CMK (cell line): ENCODE measurements at places on chromosomes 6 and 20.

- DNase-seq: no peak
These were observed 25.8 kb downstream of the SMLR1 start for GRCh38 chr6:130852844-130853554.

GRCh38 chr6:152094992-152095592 is 287.6 kb downstream of the ESR1 start:
- peak; percentile 39 for DNase-seq

DNA sequence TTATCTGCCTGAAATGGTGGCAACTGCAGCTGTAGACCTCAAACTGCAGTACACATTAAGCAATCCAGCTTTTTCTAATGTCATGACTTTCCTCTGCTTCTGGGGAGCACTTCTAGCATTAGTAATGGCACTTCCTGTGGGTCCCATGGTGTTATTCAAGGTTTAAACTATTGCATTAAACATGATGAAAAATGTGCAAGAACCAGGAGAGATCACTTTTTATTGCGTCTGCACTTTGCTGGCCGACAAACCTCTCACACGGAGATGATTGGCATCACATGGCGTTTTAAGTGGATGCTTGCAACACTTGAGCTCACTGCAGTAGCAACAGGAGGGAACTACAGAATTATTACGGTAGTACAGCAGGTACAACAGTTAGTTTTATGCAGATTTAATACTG is 148.4 kb downstream of the HIVEP2 start:
- no peak for DNase-seq

DNA sequence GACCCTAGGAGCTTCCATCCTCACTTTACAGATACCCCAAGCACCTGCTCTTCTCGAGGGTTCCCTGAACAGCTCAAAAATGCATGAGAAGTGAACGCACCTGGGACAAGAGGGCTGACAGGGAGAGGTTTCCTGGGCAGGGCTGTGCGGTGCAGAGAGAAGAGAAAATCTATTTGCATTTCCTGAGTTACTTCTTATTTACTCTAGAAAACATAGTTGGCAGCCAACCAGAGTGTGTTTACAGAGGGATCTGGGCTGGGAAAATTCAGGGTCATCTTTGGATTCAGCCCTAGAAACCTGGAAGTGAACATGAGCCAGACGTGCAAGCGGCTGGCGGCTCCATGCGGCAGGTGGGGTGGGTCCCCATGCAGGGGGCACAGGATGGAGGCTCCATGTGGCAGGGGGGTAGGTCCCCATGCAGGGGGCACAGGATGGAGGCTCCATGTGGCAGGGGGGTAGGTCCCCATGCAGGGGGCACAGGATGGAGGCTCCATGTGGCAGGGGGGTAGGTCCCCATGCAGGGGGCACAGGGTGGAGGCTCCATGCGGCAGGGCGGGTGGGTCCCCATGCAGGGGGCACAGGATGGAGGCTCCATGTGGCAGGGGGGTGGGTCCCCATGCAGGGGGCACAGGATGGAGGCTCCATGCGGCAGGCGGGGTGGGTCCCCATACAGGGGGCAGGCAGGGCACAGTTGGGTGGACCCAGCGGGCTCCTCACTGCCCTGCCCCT is 342.0 kb downstream of the TAF4 start:
- DNase-seq: no peak

GRCh38 chr6:40577672-40578071 is 9.5 kb downstream of the LRFN2 start:
- no peak for DNase-seq

DNA sequence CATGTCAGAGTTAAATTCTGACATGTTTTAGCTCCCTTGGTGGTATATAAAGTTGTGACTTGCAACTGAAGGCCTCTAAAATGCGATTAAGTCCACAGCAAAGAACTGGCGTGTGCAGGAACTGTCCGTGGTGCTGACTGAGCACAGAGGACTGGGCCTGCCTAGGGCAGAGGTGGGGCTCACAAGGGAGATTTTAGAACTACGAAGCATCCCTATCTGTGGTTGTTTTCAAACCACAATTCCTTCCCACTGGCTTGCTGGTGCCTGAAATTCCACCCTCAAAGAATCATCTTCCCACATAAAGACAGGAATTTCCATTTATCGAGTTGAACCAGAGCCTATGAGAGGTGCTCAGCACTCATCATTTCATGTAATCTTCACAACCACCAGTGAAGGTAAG is 30.1 kb downstream of the RIMS4 start:
- DNase-seq: peak; percentile 21

- no peak for DNase-seq
These were observed 15.8 kb downstream of the TUBB2B start for GRCh38 chr6:3211681-3212080.

DNA sequence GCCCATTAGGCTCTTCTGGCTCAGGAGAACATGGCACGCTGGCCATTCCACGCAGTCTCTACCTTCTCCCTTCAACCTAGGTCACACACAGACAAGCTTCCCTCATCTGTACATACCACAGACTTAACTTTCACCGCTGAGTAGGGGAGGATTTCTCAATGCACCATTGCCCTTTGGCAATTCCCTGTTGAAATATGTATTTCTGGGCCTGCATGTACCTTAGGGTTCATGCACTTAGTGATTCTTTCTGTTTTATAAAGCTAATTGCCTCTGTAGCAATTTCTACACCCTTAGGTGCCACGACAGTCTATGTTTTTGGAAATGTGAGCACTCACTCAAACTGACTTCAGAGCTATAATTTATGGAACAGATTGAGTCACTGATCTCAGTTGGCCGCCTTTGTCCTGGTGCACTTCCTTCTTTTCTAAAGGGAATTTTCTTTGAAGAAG is 253.8 kb upstream of the PRDM1 start:
- DNase-seq: no peak

DNA sequence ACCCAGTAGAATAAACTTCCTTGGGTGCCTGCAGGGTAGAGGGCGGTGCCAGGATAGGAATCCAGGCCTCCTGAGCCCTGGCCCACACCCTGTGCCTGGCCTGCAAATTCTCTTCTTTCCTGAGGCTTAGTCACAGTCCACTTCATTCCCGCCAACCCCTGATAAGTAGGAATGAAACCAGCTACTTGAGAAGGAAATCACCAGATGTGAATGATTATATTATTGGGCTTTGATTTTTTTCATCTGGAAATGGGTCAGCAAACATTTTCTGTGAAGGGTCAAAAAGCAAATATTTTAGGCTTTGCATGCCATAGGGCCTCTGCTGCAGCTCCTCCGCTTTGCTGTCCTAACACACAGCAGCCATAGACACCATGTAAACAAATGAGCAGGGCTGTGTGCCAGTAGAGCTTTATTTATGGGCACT is 50.2 kb downstream of the STK35 start:
- no peak for DNase-seq

GRCh38 chr6:391559-392440 is at the start of gene IRF4:
IRF4 (plus strand) TSS chr6:391752; CDS start chr6:393153, 1,401 bp downstream.
- DNase-seq: no peak

DNA sequence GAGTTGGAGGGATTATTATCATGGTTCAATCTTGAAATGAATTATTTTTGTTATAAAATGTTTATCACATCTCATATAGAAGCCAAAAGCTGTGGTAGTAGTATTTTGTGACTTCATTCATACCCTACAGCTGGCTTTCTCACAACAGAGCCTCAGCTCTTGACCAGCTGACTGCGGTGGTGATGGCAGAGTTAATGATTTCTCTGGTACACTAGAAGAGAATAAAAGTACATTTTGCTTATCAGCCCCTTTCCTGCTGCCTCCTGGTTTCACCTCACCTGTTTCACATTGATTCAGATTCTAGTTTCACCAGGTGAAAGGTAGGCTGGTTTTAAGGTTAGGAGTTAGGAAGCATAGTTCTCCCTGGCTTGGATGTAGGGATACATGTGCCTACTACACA is 55.7 kb downstream of the AFG1L start:
- DNase-seq: no peak

GRCh38 chr6:85078058-85078457 is 313.7 kb upstream of the TBX18 start:
- DNase-seq: no peak

DNA sequence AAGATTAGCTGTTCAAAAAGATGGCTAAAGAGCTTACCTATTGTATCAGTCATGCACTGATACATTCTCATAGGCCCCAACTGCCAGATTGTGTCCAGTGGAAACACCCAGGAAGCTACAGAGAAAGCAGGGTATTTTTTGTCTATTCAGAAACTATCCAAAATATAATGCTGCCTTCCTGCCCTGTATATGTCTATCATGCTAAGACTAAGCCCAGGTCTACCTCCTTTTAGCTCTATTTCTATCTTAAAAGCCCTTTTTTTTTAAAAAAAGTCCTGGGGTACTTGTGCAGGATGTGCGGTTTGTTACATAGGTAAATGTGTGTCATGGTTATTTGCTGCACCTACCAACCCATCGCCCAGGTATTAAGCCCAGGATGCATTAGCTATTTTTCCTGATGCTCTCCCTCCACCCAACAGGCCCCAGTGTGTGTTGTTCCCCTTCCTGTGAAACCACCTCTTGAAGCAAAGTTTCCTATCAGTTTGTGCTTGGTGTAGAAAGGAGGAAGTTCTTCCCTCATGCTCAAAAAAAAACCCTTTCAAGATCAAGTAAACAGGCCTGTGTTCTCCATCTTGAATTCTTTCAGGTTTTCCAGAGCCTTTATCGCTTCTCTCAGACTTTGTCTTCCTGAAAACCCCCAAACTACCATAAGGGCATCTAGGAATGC is 514 bp downstream of the DEFB129 start:
- peak; percentile 29 for DNase-seq

GRCh38 chr6:43869079-43869710 is 99.2 kb downstream of the VEGFA start:
- no peak for DNase-seq

DNA sequence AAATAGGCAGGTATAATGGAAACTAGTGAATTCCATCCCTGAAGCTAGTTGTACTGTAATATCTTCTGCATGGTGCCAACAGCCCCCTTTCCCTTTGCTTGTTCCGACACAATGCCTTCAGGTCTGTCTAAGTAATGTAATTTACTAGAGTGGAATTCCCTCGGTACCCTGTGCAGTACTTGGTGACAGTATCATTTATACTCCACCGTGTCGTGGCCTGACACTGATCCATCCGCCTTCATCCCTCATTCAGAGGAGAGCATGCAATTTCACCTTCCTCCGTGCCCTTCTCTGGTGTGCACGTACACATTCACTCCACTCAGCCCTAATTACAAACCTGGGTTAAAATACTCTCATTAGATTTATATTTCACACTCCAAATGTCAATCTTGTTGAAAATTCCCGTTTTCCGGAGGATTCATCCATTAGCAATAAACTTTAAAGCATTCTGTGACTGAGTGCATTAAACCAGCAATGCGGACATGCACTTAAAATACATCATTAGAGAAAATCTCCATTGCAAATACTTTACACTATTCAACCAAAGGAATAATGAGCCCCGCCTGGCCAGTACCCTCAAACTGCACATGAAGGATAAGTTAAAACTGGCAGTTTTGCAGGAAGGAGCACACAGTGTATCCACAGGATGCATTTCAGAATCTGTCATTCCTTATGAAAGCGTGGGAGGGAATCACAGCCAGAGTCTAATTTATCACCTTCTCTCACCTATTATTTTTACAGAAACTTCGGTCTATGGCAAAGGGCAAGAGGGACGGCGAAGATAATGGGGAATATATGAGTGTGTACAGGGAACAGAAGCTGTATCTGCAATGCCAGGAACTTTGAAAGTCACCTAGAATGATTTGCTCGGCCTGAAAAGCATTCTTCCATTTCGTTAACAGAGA is 182.5 kb downstream of the GJA10 start:
- no peak for DNase-seq

DNA sequence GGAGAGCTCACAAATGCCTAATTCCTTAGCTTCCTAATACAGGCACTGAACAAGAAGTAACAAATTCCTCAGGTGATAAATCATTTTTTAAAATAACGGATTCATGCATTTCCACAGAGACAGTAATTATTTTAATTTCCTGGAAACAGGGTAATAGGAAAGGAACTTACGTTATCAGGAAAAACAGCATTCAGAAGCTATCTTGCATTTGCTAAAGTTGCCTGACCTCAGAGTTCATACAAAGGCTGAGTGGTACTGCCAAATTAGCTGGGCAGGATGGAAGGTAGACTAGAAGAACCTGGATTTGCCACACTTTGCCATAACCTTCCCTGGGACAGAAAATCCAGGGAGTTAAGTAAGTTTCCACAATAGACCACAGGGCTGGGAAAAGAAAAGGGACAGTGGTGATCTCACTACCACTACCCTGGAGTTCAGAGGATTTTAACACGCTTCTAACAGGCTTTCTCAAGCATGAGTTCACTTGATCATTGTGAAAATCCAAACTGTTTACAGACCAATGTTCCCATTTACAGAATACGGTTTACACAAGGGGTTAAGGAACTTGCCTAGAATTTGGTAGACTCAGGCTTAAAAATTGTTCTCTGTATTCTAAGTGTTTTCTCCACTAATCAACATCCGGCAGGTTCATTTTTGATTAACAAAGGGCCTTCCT is 57.0 kb downstream of the KIF13A start:
- DNase-seq: no peak

GRCh38 chr20:58469616-58470015 is 45.6 kb downstream of the APCDD1L start:
- no peak for DNase-seq

DNA sequence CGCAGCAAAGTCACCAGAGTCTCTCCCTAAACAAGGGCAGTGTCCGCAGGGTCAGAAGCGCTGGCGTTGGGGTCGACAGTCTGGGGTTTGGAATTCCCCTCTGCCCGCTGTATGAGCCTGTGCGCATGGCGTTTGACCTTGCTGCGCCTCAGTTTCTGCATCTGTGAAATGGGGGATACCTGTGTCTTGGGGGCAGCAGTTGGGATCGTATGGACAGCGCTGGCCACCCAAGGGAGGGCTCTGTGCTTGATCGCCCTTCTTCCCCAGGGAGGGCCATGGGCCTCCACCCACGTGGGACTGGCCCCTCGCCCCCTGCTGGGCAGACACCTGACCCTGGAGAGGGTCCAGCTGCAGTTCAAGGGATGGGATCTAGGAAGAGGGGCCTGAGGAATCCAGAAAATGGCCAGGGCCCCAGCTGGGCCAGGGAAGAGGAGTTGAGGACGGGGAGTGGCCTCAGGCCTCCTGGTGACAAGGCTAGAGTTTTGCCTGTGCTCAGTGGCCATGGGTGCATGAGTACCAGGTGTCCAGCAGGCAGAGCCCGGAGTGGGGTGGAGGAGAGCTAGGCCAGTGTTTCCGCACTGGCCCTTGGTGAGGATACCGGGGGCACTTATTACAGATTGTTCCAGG is 26.4 kb upstream of the PHACTR3 start:
- no peak for DNase-seq

GRCh38 chr6:21149470-21149869 is 444.1 kb upstream of the SOX4 start:
- DNase-seq: no peak

DNA sequence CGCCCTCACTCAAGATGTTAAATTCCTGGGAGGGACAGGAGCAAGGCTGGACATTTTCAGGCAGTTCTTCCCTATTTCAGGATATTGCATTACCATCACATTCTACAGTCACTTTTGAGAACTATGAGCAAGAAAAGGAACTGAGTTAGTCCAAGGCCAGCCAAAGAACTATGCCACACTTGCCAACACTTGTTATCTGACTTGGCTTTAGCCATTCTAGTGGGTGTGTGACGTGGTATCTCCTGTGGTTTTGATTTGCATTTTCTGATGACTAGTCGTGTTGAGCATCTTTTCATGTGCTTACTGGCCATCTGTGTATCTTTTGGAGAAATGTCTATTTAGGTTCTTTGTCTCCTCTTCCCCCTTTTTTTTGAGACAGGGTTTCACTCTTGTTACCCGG is 12.0 kb downstream of the XRN2 start:
- no peak for DNase-seq

GRCh38 chr20:61278296-61278695 is 26.2 kb downstream of the CDH4 start:
- DNase-seq: no peak

- no peak for DNase-seq
These were observed 116.4 kb upstream of the SASH1 start for GRCh38 chr6:148226284-148226683.
